Stimulated activated CD4-positive, alpha-beta T cell treated with anti-CD3 and anti-CD28 coated beads, Interleukin-15, amount 100 ng/mL, for 1 hour (primary cell): ENCODE measurements at places on chromosomes 12 and 14.

DNA sequence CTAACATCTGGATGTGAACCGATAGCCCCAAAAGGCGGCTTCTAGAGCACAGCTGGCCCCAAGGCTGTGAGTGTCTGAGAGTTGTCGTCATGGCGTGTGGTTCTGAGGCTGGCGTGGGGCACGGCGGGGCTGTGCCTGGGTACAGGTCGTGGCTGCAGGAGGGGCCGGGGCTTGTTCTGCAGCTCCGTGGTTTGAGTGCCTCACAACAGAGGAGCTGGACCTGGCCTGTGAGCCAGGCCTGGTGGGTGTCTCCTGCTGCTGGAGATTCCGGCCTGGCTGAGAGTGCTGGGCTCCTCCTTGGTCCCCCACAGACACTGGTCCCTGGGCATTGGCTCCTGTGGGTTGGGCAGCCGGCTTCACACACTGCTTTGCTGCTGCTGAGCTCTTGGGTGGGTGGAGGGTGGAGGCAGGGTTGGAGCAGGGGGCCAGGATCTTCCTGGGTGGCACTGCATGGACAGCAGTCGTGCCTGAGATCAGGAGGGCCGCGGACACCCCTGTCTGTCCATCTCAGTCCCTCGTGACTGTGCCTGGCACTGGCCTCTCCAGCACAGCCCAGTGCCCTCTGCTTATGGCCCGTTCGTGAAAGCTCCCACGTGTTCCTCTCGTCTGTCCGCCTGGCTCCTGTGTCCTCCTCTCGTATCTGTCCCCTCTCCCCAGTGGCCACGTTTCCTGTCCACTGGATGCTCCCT, 31.8 kb upstream of the TEX22 start:
- DNase-seq, result no peak

GRCh38 chr14:101223127-101223526, 319.6 kb upstream of the RTL1 start:
- no peak for DNase-seq

DNA sequence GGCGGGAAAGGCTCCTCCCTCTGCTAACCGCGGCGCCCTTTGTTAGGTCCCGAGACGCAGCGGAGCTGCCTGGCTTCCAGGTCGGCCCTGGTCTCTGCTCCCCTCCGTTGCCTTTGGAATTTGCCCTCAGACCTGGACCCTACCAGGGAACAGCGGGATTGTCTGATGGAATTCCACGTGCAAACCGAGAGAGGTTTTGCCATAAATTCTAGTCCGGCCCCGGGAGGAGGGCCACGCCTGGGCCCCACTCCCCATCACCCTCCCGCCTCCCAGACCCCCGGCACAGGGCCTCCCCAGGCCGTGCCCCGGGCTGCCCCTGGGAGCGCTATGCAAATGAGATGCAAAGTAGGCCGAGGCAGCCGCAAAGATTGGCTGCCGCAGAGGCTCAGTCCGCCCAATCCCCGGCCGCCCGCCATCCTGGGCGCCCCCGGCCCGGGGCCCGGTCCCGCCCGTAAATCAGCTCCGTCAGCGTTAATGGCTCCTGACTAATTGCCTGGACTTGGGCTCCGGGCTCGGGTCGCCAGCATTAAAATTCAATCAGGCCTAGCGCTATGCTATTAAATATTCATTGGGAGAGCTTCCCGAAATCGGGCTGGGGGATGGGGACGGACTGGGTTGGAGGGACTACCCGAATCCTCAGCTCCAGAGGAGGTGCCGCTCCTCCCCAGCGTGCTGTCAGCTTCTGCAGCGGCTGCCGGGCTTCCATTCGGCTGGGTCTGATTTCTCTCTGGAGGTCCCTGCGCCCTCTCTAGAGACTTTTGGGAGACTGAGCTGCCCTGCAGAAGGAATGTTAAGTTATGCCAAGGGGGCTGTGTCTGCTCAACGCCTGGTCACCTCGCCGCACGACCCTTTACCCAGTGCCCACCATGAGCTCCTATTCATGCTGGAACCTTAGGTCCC, 15.7 kb upstream of the FIGNL2 start:
- DNase-seq, result no peak

GRCh38 chr12:120895532-120895931, 8.6 kb downstream of the SPPL3 start:
- DNase-seq, result no peak
